ENCODE measurements at places on chromosomes 4 and X. TPM values are rescaled to one million over a fixed set of nuclear protein-coding genes. Genes with fewer than 3 reads are reported as not detected.
A peak's percentile ranks its signal among the peaks of the same experiment; 100 is the strongest.

- H3K4me1 ChIP-seq, result peaks cover 18% of the 10 kb centered on the region
- no peaks in the 10 kb centered on the region for H3K27me3 ChIP-seq
- H3K27ac ChIP-seq, result no peak overlapping the region
- DNase-seq, result no peak
- H3K36me3 ChIP-seq, result no peaks in the 10 kb centered on the region
Observed at GRCh38 chr4:85861064-85861765, 386.3 kb downstream of the ARHGAP24 start.

DNA sequence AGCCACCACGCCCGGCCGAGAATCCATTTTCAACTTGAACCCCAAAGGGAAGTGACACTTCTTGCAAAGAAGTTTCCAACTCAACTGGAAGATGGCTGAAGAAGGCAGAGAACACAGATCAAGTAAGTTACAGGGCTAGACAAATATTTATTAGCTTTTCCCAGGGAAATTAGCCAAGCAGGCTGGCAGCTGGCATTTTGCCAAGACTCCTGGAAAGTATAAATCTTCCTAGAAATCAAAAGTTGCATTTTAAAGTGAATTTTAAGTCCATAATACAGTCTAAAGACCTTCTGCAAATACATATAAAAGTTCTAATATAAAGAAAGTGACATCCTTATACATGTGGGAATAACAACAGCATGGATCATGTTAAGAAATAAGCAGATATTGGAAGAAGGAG lies 3.4 kb upstream of the MRPL1 start:
- peaks cover 4% of the 10 kb centered on the region for H3K4me1 ChIP-seq
- H3K27me3 ChIP-seq, result no peaks in the 10 kb centered on the region
- H3K27ac ChIP-seq, result no peak overlapping the region
- H3K4me3 ChIP-seq, result no peak overlapping the region
- DNase-seq, result no peak

DNA sequence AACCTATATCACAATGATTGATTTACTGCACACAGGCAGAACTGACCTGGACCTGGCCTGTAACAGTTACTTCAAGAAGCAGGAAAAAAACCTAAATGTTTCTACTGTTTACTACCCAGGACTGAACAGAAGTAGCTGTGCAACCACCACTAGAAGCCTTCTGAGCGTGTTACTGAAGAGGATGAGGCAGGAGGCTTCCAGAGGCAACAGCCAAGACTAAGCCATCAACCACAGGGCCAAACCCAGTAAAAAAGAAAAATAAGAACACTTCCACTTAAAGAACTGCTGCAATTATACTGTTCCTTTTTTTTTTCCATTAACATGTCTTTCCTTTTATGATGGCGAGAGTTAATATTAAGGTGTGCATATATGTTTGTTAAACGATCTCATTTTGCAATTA lies 29.4 kb upstream of the TTC29 start:
- DNase-seq, result no peak
- H3K27ac ChIP-seq, result no peak overlapping the region
- no peaks in the 10 kb centered on the region for H3K36me3 ChIP-seq
- no peaks in the 10 kb centered on the region for H3K4me1 ChIP-seq
- no peak overlapping the region for H3K4me3 ChIP-seq

DNA sequence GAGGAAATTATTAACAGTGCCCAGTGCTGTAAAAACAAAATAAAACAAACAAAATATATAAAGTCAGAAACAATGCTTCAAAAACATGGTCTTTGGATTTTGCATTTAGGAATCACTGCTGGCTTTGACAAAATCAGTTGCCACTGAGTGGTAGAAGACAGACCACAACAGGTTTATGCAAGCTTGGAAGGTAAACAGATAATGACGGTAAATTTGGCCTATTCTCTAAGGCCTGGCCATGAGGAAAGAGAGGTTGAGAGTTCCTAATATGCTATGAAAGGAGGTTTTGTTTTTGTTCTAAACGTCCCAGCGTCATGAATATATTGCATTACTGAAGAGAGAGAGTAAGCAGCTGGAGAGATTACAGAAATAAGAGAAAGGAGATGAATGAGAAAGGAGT lies 629.4 kb downstream of the STPG2 start:
- H3K4me3 ChIP-seq, result no peak overlapping the region
- no peaks in the 10 kb centered on the region for H3K36me3 ChIP-seq
- no peak for DNase-seq
- H3K27ac ChIP-seq, result no peak overlapping the region

DNA sequence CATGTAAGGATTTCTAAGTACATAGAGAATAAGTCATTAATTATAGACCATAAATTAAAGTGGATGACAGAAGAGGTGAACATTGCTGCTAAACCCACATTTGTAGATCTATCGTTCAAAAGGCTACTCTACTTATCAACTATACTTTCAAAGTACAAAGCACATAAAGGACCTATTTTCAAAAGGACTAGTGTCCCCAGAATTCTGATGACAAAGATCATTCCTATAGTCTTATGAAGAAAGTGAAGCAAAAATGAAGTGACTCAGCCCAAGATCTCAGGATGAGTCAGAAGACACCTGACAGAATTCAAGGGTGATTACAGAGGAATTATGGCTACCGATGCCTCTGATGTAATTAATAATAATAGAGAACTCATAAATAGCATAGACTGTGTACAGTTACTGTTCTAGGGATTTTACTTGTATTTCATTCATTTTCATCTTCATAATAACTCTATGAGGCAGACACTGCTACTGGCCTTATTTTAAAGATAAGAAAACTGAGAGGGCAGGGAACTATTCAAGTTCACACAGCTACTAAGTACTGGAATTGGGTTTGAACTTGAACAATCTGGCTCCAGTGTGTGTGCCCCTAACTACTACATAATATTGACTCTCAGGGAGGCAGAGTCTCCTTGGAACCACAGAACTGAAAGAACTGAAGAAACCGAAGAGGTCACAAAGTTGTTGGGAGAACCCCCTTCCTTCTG lies 17.1 kb downstream of the USP46 start:
- no peaks in the 10 kb centered on the region for H3K36me3 ChIP-seq
- H3K27ac ChIP-seq, result peak overlapping the region; percentile 14
- H3K4me1 ChIP-seq, result peaks cover 55% of the 10 kb centered on the region
- H3K4me3 ChIP-seq, result no peak overlapping the region

DNA sequence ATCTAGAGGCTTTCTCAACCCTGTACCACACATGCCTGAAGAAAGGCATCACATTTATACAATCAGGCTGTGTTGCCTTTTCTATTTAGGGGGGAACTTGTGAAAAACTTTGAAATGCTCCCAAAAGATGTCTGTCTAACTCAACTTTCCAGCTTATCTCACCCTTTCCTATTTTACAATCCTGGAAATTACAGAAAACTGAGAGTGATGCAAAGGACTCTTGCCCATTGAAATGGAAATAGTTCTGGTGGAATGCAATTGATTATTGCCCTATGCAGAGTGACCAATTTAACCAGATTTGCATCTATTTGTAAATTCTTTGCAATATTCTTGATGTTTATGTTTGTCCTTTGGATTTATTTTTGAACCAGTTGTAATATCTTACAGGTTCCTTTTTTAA lies 77.3 kb downstream of the GALNT7 start:
- H3K27ac ChIP-seq, result no peak overlapping the region
- no peaks in the 10 kb centered on the region for H3K27me3 ChIP-seq
- H3K4me1 ChIP-seq, result no peaks in the 10 kb centered on the region
- H3K4me3 ChIP-seq, result no peak overlapping the region
- no peaks in the 10 kb centered on the region for H3K36me3 ChIP-seq
- DNase-seq, result no peak

GRCh38 chr4:176066757-176067156 lies 1.1 kb downstream of the WDR17 start:
- H3K4me3 ChIP-seq, result peak overlapping the region; percentile 64
- peaks cover 9% of the 10 kb centered on the region for H3K4me1 ChIP-seq
- no peak for DNase-seq
- H3K36me3 ChIP-seq, result no peaks in the 10 kb centered on the region
- no peak overlapping the region for H3K27ac ChIP-seq

GRCh38 chrX:110407910-110408545 lies 49.4 kb downstream of the RTL9 start:
- H3K27me3 ChIP-seq, result peaks cover 3% of the 10 kb centered on the region
- no peak overlapping the region for H3K4me3 ChIP-seq
- no peak for DNase-seq
- no peak overlapping the region for H3K27ac ChIP-seq
- no peaks in the 10 kb centered on the region for H3K36me3 ChIP-seq

DNA sequence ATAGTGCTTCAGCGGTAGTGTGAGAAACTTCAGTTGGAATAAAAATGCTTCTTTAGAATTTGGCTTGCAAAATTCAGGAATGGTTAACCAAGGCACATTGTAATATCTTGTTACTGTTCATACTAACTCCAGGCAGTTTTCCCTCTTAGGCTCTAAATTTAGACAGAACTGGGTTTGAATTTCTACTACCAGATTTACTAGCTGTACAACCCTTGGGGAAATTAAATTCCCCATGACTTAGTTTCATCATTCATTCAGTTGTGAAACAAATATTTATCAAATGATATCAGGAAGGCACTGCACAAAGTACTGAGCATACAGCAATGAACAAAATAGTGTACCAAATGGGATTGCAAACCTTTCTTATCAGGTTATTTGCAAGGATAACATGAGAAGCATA lies 135.0 kb upstream of the IL15 start:
- H3K4me1 ChIP-seq, result no peaks in the 10 kb centered on the region
- H3K27me3 ChIP-seq, result no peaks in the 10 kb centered on the region
- no peaks in the 10 kb centered on the region for H3K36me3 ChIP-seq
- H3K4me3 ChIP-seq, result no peak overlapping the region
- DNase-seq, result no peak

- DNase-seq, result no peak
- no peaks in the 10 kb centered on the region for H3K36me3 ChIP-seq
- no peaks in the 10 kb centered on the region for H3K27me3 ChIP-seq
- H3K27ac ChIP-seq, result no peak overlapping the region
- no peaks in the 10 kb centered on the region for H3K4me1 ChIP-seq
- H3K4me3 ChIP-seq, result no peak overlapping the region
Observed at GRCh38 chrX:111465669-111466068, 45.8 kb upstream of the SERTM2 start.

- H3K27me3 ChIP-seq, result no peaks in the 10 kb centered on the region
- H3K36me3 ChIP-seq, result peaks cover 64% of the 10 kb centered on the region
- no peak overlapping the region for H3K4me3 ChIP-seq
- H3K4me1 ChIP-seq, result peaks cover 34% of the 10 kb centered on the region
Observed at GRCh38 chr4:145171911-145172310, 8.5 kb downstream of the OTUD4 start.

MCF2 gene
- total RNA-seq, result not detected

ARHGAP10 gene
- total RNA-seq, result 62.7 TPM

KDM5C gene
- 34.2 TPM for total RNA-seq

TRO gene
- total RNA-seq, result 1.6 TPM

CTAG1A gene
- total RNA-seq, result not detected

ZCCHC18 gene
- total RNA-seq, result 0.87 TPM

MAGEB10 gene
- not detected for total RNA-seq

NUDT10 gene
- total RNA-seq, result not detected

ARMCX1 gene
- 33.8 TPM for total RNA-seq

Measured in heart left ventricle (tissue), 16 donors.